Esophagus mucosa (tissue), 1 donor: ENCODE measurements at places on chromosomes 5 and 9.
A peak's percentile ranks its signal among the peaks of the same experiment; 100 is the strongest.

DNA sequence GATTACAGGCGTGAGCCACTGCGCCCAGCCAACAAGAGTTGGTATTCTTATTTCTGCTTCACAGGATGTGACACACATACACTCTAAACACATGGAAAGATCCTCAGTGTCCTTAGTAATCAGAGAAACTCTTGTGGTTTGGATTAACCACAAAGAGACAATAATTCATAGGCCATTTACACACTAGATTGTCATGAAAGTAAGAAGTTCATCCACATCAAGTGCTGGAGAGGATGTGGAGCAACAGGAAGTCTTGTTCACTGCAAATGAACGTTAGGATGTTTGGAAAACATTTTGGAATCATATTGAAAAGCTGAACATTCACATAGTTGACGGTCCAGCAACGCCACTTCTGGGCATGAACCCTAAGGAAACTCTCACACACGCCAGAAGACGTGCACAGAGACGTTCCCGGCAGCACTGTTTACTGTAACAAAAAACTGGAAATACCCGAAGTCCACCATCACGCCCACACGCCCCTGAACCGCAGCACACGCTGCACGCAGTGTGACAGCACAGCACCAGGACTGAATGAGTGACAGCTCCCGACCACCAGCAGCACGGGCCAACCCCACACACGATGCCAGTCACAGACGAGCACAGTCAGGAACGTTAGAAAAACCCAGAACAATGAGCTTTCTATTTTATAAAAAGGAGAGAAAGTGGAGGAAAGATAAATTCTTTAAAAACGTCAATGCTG, 87.6 kb downstream of the COL23A1 start:
- no peak for ATAC-seq

- no peak for ATAC-seq
Measured at GRCh38 chr5:167150661-167151060, 1140.8 kb upstream of the WWC1 start.

GRCh38 chr5:140403613-140404012, 2.0 kb downstream of the ANKHD1 start:
- ATAC-seq, result no peak

GRCh38 chr5:141734501-141735229, 52.6 kb upstream of the ARAP3 start:
- ATAC-seq, result peak; percentile 91

DNA sequence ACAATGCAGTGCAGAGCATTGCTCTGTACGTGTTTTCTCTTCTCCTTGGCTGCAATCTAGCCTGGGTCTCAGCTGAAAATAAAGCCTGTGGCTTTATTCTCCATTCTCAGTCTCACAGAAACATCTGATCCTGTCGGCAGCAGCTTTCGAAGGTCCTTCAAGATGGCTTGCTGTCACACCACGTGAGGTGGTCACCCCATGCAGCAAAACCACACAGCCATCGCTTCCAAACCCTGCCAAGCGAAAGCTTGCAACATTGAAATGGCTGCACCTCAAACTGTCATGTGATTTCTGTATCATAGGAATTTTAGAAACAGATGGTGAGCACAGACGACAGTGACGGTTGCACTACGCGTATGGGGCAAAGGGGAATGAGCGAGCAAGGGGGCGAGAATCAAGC, 98.5 kb upstream of the SMARCA2 start:
- no peak for ATAC-seq

GRCh38 chr9:69542942-69543704, 129.0 kb downstream of the APBA1 start:
- ATAC-seq, result no peak

GRCh38 chr5:157046041-157046440, 12.9 kb downstream of the HAVCR1 start:
- ATAC-seq, result peak; percentile 51

DNA sequence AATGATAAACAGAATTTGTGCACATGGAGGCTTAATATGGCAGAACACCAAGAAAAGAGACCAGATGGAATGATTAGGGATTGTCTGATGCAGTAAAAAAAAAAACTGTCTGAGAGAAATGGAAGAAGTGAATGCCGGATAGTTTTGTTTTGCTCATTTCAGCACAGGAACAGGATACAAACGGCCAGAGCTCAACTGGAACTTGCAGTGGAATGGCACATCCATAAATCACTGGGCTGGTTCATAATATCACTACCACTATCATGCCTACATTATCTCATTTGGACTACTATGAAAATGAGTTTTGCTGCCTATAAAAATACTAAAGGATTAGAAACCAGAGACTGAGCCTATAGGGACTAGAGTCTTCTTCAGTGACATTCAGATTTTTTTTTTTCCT, 9.7 kb downstream of the PTAR1 start:
- ATAC-seq, result no peak

- peak; percentile 36 for ATAC-seq
Measured at GRCh38 chr5:40823459-40823858, 11.6 kb downstream of the RPL37 start.

GRCh38 chr5:32311404-32312196, 1.1 kb downstream of the MTMR12 start:
- no peak for ATAC-seq

- ATAC-seq, result no peak
Measured at GRCh38 chr5:139655727-139656271, 7.7 kb downstream of the CXXC5 start.

GRCh38 chr9:109270441-109270840, 50.4 kb downstream of the EPB41L4B start:
- ATAC-seq, result no peak

DNA sequence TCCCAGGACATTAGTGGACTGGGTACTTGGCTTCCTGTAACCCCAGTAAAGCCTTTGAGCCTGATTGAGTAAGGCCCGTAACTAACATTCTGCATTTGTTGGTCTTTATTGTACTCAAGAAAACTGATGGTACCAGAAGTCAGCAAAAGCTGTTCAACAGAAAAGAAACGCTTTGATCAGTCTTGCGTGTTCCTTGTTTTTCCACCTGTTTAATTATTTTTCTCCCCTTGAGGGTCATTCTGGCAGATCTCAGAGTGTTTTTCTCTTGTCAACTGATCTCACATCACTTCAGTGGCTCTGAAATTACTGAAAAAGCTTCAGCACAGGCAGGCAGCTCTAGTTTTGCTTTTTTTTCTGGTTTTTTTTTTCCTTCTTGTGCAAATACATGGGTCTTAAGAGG, 6.1 kb upstream of the TMEM268 start:
- ATAC-seq, result no peak

- ATAC-seq, result no peak
Measured at GRCh38 chr5:78573318-78573717, 75.3 kb downstream of the LHFPL2 start.

- no peak for ATAC-seq
Measured at GRCh38 chr5:59648949-59649921, 244.3 kb downstream of the PDE4D start.

GRCh38 chr5:106530150-106530549, 1140.6 kb downstream of the EFNA5 start:
- no peak for ATAC-seq

DNA sequence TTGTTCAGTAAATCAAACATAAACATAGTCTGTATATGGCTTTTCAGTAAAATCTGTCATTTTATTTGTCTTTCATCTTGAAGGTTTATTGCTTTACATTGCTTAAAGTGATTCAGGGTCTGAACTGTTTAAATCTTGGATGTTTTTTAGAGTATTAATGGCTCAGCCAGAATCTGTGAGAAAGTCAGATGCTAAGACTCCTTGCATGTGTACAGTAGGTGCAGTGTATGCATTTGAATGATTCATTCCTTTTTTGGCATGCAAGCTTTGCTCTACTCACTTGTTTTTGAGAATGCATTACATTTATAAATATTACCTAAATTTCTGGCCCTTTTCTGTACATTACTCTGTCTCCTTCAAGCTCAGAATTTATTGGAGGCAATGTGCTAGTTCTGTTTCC, 271.0 kb upstream of the RIOK2 start:
- no peak for ATAC-seq

DNA sequence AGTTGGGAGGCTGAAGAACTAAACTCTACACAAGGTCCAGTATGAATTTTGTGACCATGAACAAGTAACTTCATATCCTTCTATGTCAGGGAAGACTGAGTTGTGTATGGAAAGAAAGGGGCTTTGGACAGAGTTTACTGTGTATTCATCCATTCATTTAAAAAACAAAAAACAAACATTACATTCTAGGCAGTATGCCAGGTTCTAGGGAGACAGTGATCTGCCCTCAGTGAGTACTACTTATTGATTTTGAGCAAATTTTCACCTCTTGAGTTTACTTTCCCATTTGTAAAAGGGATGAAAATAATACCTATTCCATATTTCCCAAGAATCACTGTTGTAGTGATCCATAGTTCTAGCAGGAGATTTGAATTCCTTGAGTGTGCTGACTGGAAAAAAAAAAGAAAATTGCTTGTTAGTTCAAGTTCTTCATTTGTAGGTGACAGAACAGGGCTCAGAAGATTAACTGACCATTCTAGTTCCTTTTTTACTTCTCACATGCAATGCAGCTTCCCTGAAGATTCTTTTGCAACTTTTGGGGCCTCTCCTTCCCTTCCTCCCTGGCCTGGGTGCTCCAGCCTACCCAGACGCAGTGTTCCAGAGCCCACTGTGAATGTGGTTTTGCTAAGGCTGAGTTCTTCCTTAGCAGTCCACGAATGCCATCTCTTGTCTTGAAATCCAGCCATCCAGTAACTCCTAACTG, 2.6 kb upstream of the GAPVD1 start:
- no peak for ATAC-seq

GRCh38 chr9:91274949-91275492, 86.7 kb downstream of the AUH start:
- no peak for ATAC-seq

- no peak for ATAC-seq
Measured at GRCh38 chr9:76395381-76395780, 1.2 kb upstream of the RFK start.

GRCh38 chr5:95733107-95733665, 2.0 kb downstream of the RHOBTB3 start:
- ATAC-seq, result no peak

GRCh38 chr5:122073864-122074263, 4.2 kb downstream of the LOX start:
- no peak for ATAC-seq

DNA sequence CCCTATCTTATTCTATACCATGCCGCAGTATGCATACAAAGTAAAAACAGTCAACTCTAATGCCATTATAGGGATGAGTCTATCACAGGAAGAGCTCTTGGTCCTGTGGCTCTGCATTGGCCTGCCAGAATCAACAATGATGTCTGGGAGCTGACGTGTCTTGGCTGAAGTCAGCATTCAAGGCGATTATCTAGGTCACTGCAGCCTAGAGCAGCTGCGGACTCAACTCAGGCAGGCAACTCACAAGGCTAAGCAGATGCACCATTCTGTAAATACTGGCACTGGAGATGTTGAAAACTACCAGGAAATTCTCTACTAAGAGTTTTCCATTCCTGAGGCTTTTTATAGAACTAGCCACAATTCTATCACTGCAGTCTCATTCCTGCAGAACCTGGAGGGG, 13.3 kb downstream of the SPATA9 start:
- no peak for ATAC-seq

DNA sequence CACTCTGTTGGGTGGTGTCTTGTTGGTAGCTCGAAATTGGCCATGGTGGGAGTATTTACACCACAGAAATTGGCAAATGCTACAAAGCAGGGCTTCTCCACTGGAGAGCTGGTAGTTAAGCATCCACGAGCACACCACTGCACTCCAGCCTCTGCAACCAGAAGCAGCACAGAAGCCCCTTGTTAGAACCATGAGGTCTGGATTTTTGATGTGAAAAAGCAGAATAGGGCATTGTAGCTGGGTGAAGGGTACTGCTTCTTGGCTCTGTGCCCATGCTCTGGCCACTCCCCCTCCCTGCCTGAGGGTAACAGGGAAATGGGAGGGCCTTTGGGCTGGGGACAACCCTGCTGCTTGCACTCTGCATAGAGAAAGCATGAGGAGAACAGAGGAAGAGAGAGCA, 81.2 kb upstream of the UBTD2 start:
- ATAC-seq, result no peak

- ATAC-seq, result peak; percentile 7
Measured at GRCh38 chr5:38467353-38468040, 88.9 kb downstream of the LIFR start.

- no peak for ATAC-seq
Measured at GRCh38 chr5:86354664-86355063, 263.1 kb upstream of the COX7C start.

GRCh38 chr5:94811331-94811730, 192.9 kb downstream of the SLF1 start:
- ATAC-seq, result no peak

GRCh38 chr5:141496038-141496437, 7.2 kb downstream of the PCDHGC5 start:
- no peak for ATAC-seq

DNA sequence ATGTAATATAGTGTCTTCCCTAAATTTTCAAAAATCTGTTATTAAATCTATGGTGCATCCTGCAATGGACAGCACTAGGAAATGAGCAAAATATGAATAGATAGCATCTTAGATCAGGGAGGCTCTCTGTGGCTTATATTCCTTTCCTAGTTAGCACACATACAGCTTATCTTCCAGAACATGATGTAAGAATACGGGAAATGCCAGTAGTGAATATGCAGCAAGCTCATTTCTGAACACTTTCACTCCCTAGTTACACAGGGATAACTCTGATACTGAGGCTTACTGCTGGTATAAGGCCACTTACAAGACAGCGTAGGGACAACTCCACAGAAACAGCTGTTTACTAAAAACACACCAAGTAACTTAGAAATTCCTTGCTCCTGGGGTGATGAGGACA, 297.3 kb upstream of the SMARCA2 start:
- ATAC-seq, result no peak

GRCh38 chr5:147391781-147392180, 118.1 kb downstream of the DPYSL3 start:
- ATAC-seq, result peak; percentile 82

DNA sequence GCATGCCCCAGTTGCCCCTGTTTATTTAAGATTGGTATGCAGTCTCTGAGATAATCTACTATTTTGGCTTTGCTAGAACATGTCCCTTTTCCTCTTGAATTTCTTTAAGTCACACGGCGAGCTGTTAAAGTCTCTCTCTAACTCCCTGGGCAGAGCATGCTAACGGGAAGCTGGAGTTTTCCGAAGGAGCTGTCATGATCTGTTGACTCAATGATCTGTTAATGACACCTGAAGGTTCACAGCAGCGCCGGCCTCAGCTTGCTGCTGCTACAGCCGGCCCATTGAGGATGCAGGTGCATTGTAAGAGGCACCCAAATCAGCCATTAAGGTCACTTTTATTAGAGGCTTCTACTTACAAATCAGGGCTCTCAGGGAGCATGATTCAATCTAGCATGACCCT, 1203.4 kb downstream of the MAT2B start:
- no peak for ATAC-seq
